ENCODE measurements at places on chromosomes 3 and 15. TPM values are rescaled to one million over a fixed set of nuclear protein-coding genes. Genes with fewer than 3 reads are reported as not detected.
A peak's percentile ranks its signal among the peaks of the same experiment; 100 is the strongest.

WWTR1 gene
- 0.53 TPM for total RNA-seq

RPP14 gene
- 12.8 TPM for total RNA-seq

LSAMP gene
- not detected for total RNA-seq

C3orf20 gene
- total RNA-seq, result 0.11 TPM

DNA sequence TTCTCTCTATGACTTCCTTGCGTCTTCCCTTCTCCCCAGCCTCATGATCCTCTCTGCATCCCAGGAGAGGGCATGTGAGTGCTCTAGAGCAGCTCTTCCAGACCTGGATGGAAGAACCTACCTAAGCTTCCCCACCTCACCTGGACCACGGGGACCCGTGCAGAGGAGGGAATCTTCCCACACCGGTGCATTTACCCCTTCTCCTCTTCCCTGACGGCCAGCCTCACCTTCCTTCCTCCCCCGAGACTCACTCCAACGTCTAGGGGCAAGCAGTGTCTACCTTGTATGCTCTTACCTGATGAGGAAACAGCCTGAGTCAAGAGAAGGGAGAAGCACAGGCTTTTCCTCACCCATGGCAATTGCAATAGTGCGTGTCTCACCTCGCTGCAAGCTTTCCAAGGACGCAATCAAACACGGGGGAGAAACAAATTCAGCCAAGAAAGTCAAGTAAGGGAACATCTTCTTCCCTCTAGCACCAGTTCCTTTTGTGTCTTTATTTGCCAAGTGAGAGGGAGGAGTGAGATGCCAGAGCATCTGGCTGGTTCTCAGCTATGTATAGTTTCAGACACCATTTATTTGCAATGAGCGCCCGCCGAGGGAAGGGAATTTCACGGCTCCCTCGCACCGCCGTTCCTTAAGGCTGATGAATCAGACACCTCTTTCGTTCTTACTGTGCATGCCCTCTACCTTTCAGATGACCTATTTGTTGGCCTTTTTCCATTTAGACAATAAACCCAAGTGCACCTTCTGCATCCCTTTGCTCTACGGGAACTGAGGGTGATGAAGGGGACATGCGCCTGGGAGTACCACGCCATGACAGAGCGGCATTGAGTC is 1.8 kb upstream of the CCR9 start:
- no peak for DNase-seq

GRCh38 chr3:167198949-167199600 is 181.0 kb downstream of the ZBBX start:
- no peak for DNase-seq

DNA sequence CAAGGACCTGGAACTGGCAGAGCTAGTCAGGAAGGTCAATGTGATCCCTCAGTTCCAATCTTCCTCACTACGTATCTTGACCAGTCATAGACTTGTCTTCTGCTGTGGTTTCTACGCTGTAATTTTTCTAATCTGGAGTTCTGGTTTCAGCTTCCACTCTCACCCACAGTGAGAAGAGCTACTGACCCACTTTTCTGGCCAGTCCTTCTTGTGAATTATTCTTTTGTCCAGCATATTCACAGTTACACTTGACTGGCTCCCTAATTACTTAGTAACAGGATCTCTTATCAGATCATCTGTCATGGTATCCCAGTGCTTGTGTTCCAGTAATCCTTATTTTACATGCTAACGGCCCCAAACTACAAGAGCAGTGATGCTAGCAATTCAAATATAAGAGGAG is 72.4 kb upstream of the MME start:
- no peak for DNase-seq

DNA sequence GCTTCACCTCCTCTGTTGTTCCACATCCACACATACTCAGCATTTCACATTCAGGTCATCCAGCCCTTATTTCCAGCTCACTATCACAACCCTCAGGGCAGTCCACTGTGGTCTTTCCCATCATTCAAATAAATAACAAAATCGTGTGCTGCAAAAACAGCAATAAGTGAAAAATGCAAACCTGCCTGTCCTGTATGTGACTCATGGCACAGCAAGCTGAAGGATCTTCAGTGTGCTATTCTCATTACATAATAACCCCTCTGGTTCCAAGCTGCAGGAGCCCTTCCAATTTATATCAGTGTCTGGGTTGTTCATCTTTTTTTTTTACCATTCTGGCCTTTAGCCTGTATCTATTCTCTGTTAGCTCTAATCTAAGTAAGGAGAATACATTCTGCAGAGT is 185.3 kb upstream of the UBE2E2 start:
- DNase-seq, result no peak

- DNase-seq, result no peak
Observed at GRCh38 chr3:10280177-10280529, 12.6 kb downstream of the GHRL start.

- no peak for DNase-seq
Observed at GRCh38 chr15:66862111-66862939, 160.3 kb downstream of the SMAD6 start.

DNA sequence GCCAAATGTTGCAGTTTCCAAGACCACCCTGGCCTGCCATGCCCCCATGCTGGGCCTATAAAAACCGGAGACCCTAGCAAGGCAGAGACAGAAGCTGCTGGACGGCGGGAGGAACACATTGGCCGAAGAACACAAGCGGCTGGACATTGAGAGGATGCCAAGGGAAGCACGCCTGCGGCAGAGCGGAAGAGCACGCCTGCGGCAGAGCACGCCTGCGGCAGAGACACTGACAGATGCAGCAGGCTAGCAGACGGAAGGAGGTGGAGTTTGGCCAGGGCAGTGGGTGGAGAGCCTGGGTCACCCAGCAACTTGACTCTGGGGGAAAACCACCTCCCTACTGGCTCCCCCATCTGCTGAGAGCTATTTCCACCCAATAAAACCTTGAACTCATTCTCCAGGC is 322.3 kb upstream of the TBL1XR1 start:
- DNase-seq, result no peak

GRCh38 chr3:35596335-35596995 is 42.9 kb upstream of the ARPP21 start:
- no peak for DNase-seq

DNA sequence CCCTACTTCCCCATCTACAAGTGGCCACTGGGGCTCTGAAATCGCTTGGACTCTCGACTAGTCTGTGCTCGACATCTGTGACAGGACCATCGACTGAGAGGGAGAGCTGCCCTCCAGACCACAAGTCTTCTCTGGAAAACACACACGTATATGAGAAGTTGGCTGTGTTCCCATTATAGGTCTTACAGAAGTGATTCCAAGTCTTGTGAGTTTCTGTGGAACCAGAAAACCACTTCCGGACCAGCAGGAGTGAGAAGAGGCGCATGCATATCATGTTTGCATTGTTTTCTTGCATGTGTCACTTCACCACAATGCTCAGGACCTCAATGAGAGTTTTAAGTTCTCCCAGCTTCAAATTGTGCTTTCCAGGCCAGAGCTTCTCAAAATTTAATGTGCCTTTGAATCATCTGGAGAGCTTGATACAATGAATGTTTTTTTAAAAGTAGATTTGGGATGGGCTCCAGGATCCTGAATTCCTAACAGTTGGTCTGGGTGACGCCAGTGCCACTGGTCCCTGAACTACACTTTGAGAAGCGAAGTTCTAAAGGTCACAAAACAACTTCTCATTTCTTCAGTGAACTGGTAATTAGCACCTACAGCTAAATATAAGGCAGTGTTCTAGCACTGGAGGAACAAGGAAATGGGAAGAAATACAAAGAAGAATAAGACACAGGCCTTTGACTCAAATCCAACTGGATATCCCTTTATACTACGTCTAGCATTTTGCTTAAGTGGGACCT is 15.7 kb downstream of the LIPC start:
- no peak for DNase-seq

DNA sequence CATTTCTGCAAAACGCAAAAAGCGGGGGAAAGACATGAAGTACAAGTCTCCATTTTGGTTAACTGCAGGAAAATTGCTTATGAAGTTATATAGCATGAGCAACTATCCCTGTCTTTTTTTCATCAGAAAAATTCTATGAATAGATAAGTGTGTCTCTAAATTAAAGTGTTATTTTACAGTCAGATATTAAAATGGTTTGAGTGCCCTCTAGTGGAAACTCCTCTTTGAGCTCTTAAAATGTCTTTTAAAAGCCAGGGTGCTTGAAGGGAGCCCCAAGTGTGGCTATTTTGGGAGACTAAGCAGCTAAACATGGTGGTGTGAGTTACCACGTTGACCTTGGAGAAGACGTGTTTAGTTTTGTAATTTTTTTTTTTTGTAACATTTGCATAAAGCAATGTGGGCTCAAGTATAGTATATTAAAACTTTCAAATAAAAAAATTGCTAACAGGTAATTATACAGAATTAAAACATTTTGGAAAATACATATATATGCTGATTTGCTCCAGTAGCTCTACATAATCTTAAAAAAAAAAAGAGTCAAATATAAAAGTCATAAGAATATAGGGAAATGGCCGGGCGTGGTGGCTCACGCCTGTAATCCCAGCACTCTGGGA is 77.2 kb downstream of the PPP2R3A start:
- no peak for DNase-seq

DNA sequence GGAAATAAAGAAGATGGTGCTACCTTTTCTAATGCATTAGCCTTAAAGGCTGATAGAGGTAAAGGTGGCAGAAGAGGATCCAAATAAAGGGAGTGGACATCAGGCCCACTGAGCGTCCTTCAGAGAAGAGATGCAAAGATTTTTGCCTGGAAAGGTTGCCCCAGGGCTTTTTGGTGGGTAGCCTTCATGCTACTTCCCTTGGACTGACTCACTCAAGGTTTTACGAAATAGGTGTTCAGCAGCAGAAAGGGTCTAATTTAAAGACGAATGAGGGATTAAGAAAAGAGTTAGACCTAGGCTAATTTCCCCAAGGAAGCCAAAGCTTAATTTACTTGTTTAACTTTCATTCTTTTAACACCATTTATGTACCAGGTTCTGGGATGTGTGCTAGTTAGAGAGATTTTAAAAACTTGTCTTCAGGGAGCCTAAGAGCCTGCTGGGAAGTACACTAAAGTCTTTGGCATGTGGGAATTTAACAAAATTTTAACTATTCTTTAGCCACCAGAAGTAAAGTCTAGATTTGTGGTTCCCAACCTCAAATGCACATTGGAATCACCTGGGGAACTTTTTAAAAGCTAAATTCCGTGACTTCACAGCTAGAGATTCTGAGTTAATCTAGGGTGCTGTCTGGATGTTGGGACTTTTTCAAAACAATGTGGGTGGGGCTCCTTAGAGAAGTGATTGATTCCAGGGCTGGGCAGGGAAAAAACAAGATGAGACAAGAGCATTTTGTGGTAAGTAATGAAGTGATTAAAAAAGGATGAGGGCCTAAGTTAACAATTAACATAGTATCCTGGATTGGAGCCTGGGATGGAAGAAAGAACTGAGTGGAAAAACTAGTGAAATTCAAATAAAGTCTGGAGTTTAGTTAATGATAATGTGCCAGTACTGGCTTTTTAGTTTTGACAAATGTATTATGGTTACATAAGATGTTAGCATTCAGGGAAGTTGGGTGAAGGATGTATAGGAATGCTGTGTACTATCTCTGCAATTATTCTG is 3.4 kb downstream of the IL20RB start:
- DNase-seq, result no peak

DNA sequence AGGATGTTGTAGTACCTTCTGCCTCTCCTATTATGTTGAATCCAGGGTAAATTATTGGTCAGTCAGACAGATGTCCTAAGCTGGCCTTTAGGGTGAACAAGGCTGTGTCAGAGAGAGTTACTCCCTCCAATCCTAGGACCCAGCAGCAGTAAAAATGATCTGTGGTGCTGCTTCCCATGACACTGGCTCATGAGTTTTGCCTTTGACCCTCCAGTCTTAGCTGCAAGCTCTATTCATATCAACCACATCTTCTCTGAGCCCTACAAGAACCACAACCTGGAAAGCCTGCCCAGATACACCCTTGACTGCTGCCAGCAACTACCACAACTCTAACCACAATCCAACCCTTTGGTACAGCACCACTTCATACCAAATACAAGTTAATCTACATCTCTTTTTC is 27.2 kb upstream of the PHLDB2 start:
- DNase-seq, result peak; percentile 63

Data from activated CD8-positive, alpha-beta T cell treated with anti-CD3 and anti-CD28 coated beads, Interleukin-2, amount 10 ng/mL, durations not matched to agents 7 days and 5 days (primary cell).